ENCODE measurements at places on chromosomes 6 and 20.

- peak; percentile 75 for DNase-seq
These were observed 14.7 kb downstream of the MUCL3 start for GRCh38 chr6:30955367-30956042.

DNA sequence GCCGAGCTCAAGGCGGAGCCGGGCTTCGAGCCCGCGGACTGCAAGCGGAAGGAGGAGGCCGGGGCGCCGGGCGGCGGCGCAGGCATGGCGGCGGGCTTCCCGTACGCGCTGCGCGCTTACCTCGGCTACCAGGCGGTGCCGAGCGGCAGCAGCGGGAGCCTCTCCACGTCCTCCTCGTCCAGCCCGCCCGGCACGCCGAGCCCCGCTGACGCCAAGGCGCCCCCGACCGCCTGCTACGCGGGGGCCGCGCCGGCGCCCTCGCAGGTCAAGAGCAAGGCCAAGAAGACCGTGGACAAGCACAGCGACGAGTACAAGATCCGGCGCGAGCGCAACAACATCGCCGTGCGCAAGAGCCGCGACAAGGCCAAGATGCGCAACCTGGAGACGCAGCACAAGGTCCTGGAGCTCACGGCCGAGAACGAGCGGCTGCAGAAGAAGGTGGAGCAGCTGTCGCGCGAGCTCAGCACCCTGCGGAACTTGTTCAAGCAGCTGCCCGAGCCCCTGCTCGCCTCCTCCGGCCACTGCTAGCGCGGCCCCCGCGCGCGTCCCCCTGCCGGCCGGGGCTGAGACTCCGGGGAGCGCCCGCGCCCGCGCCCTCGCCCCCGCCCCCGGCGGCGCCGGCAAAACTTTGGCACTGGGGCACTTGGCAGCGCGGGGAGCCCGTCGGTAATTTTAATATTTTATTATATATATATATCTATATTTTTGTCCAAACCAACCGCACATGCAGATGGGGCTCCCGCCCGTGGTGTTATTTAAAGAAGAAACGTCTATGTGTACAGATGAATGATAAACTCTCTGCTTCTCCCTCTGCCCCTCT is 1.1 kb downstream of the CEBPB start:
- DNase-seq, result peak; percentile 53

DNA sequence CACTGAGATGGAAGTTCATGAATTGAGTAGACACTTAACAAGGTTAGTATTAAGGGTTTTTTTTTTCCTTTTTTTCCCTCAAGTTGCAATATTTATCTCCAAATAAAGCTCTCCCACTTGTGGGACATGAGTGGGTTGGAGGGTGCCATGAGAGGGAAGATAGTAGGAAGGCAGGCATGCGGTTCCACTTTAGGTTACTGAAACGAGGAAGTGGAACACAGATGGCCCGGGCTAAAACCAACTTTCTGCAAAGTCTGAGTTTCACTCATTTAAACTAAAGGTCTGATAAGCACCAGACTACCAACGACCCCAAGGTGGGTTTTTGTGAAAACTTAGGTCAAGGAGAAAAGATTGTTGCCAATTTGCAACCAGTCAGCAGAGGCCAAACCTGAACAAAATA is 42.2 kb downstream of the TBC1D7 start:
- no peak for DNase-seq

- DNase-seq, result peak; percentile 71
These were observed 2.1 kb upstream of the RBM38 start for GRCh38 chr20:57388953-57389694.

- DNase-seq, result no peak
These were observed 21.2 kb downstream of the TFAP2D start for GRCh38 chr6:50734488-50734887.

- DNase-seq, result no peak
These were observed 60.8 kb upstream of the EPB41L1 start for GRCh38 chr20:36093804-36094145.

- no peak for DNase-seq
These were observed 109.2 kb upstream of the ASF1A start for GRCh38 chr6:118784641-118785164.

DNA sequence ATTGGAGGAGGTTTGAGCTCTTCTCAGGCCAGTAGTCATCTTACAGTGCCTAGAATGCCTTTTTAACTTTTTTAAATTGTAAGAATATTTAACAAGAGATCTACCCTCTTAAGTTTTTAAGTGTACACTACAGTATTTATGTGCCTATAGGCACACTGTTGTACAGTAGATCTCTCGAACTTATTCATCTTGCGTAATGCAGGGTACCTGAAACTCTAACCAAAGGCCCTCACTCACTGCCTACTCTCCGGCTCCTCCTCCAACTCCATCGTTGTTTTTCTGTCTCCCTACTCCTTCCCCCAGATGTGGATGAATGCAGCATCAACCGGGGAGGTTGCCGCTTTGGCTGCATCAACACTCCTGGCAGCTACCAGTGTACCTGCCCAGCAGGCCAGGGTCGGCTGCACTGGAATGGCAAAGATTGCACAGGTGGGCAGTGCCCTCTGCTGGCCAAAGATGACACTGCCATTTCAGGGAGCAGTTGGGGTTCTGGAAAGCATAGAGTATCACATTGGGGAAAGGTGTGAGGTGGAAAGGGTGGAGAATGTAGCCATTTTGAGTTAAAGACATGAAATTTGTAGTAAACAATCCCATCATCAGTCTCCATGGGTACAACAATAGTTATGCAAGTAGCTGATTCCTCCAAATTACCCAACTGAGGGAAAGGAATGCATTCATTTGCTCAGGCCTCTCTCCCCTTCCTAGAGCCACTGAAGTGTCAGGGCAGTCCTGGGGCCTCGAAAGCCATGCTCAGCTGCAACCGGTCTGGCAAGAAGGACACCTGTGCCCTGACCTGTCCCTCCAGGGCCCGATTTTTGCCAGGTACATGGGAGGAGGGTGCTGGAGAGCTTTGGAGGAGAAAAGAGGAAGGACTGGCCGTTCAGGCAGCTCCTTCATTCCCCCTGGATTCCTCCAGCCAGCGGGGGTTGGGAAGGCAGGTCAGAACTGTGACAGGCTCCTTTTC is 18.4 kb upstream of the ZNF76 start:
- peak; percentile 73 for DNase-seq

DNA sequence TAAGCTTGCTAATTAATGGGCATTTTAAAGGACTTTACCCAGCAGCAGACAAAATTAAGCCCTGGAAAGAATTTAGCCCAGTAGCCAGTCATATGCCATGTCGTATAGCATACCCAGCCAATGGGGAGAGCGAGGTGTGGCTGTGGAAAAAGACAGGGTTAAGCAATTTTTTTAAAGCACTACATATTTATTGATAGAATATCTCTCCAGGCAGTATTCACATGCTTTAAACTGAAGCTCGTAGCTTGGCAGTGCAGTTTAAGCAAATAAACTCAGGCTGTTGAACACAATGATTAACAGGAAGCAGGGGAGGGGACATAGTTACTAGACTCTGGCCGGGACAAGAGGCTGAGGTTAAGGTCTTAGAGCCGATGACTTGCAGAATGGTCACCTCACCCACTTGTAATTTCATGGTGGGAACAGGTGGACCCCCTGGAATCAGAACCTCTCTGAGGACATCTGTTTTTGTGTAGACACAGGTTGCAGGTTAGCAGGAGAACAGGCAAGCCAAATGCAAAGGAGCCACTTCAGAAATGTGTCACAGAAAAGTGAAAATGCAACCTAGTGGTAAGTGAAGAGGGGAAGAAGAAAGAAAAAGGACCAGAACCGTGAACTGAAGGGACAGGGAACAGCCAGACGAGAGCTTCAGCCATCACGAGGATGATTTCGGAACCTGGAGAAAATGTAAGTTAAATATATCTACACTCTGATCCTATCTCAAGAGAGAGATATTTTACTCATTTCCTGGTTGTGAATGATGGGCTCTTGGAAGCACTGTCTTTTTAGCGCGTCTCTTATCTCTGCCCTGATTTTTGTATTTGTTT is 7.2 kb downstream of the GCNT2 start:
- no peak for DNase-seq

- DNase-seq, result no peak
These were observed 66.6 kb downstream of the HIVEP2 start for GRCh38 chr6:142878407-142878806.

DNA sequence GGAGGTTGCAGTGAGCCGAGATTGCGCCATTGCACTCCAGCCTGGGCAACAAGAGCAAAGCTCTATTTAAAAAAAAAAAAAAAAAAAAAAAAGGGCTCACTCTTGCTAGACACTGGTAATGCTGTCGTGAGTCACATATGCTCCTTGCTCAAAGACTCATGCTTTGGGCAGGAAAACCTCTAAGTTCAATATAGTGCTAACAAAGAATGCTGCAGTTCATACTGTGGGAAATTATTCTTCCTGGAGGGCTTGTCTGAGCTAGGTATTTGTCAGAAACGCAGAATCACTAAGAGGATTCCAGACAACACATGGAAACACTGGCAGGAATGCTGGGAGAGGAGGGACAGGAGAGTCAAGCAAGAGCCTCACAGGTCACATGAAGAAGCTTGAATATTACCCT is 2.3 kb upstream of the LYRM2 start:
- no peak for DNase-seq

GRCh38 chr20:44065401-44066340 is 121.3 kb downstream of the JPH2 start:
- no peak for DNase-seq

DNA sequence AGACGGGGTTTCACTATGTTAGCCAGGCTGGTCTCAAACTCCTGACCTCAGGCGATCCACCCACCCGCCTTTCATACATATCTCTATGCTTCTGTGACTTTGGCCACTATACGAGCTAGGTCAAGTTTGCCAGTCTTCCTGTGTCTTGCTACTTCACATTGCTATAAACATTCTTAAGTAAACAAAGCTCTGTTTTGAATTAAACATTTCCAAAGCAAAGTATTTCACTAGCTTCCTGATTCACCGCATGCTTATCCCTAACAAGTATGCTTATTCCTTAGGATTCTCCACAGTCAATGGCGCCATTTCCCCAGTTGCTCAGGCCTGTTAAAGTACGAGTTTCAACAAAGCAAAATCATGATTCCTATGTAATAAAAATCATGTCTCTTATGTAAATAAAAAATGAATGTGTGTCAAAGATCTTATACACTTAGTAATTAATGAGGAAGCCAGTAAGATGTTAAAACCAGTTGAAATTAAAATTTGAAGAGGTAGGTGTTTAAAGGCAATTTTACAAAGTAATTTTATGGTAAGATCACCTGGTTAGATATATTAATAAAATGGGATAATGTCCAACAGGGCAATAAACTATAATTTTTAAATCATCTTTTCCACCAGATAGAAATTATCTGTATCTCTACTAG is 88.5 kb downstream of the PRKN start:
- no peak for DNase-seq
